ENCODE measurements at places on chromosomes 7 and 10.

DNA sequence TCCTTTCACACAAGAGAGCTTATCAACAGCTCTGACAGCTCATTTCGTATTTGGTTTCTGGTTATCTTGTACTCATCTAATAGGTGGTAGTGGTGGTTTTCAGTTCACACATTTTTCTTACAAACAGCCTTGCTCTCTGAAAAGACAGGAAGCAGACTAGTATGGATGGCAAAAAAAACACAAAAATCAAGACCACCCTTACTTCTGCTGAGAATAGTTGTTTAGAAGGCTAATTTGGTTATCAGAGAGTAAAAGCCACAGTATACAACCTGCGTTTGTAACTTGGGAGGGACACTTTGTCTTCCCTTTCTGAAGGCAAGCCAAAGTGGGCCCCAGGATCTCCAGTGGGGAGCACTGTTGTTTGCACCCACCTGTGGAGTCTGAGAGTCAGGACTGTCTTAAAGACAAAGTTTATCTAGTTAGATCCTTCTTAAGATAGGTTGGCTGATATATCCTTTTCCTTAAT lies 68.0 kb downstream of the PIP4K2A start:
- no peak for DNase-seq

- no peak for DNase-seq
Measured at GRCh38 chr10:18610517-18610916, 40.9 kb downstream of the NSUN6 start.

- DNase-seq: no peak
Measured at GRCh38 chr7:2523941-2524807, 4.6 kb downstream of the LFNG start.

DNA sequence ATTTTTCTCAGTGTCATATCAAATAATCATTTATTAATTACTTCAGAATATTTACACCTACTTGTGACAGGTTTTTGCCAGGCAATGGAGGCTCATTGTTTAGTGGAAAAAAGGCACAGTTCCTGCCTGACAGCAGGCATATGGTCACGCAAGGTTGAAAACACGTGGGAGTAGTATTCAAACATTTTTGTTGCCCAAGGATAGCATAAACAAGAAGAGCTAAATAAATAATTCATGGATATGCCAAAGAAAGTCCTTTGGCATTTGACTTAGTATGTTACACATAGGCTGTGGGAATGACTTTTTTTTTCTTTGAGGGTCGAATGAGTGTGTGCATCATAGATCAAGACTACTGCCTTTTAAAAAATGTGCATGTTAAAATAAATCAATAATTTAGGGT lies 120.5 kb upstream of the SEMA3E start:
- DNase-seq: no peak

DNA sequence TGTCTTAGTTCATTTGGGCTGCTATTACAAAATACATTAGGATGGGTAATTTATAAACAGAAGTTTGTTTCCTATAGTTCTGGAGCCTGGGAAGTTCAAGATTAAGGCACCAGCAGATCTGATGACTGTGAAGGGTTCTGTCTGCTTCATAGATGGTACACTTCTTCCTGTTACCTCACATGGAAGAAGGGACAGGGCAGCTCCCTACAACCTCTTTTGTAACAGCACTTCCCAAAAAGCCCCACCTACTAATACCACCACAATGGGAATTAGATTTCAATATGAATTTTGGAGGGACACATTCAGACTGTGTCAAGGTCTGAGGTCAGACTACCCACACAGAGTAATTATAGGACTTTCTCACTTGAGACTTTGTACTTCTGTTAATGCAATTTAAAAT lies 260.3 kb downstream of the ARHGAP12 start:
- DNase-seq: no peak

- DNase-seq: no peak
Measured at GRCh38 chr7:155725006-155725355, 80.5 kb downstream of the RBM33 start.

DNA sequence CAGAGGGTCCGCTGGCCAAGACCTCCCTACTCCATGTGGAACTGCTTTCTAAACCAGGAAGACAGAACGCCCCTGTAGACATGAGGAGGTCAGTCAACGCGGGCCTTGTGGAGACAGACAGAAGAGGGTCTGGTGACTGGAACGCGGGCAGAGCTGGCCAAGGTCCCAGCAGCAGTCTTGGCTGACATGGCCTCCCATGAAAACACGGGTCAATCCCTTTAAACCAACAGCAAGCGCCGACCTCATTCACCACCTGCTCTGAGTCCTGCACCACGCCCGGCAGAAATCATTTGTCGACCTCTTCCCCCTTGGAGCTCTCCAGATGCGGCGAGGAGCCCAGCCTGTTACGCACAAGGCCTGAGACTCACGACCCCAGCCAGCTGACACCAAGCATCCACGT lies 78.5 kb downstream of the ZRANB1 start:
- no peak for DNase-seq

- no peak for DNase-seq
Measured at GRCh38 chr10:9198611-9199010, 1144.1 kb downstream of the GATA3 start.
